Activated CD4-positive, alpha-beta memory T cell treated with anti-CD3 and anti-CD28 coated beads, Interleukin-2, amount 10 ng/mL, durations not matched to agents 7 days and 5 days (primary cell): ENCODE measurements at places on chromosomes 16 and 17. TPM values are rescaled to one million over a fixed set of nuclear protein-coding genes. Genes with fewer than 3 reads are reported as not detected.

DNA sequence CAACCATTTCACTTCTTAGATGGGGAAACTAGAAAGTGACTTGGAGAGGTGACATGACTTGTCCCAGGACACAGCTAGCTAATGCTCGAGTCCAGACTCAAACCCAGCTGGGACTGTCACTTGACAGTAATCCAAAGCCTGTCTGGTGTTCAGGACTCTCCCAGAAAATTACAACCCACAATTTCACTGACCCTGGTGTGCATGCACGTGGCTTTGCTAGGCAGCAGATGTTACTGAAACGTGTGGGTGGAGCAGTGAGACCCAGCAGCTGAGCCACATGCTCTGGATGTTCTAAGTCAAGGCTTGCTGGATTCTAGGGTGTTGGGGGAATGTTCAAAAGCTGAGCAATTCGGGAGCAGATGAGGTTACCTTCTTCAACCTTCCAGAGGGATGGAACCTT, 364.6 kb downstream of the GRIN2A start:
- no peaks in the 10 kb centered on the region for H3K36me3 ChIP-seq
- DNase-seq = no peak
- H3K4me1 ChIP-seq = no peaks in the 10 kb centered on the region
- no peak overlapping the region for H3K27ac ChIP-seq
- H3K4me3 ChIP-seq = no peak overlapping the region

GRCh38 chr17:42460371-42460770, 1.7 kb downstream of the ATP6V0A1 start:
- DNase-seq = no peak
- no peak overlapping the region for H3K27ac ChIP-seq
- peaks cover 2% of the 10 kb centered on the region for H3K36me3 ChIP-seq
- peaks cover 40% of the 10 kb centered on the region for H3K27me3 ChIP-seq
- peaks cover 44% of the 10 kb centered on the region for H3K4me1 ChIP-seq

GRCh38 chr17:78435330-78436005, 57.0 kb downstream of the PGS1 start:
- no peak overlapping the region for H3K4me3 ChIP-seq
- no peak for DNase-seq
- no peaks in the 10 kb centered on the region for H3K36me3 ChIP-seq
- H3K4me1 ChIP-seq = no peaks in the 10 kb centered on the region

GRCh38 chr17:16937431-16937830, 34.5 kb downstream of the TNFRSF13B start:
- peaks cover 4% of the 10 kb centered on the region for H3K27me3 ChIP-seq
- no peak overlapping the region for H3K27ac ChIP-seq
- no peak overlapping the region for H3K4me3 ChIP-seq
- no peaks in the 10 kb centered on the region for H3K36me3 ChIP-seq
- no peaks in the 10 kb centered on the region for H3K4me1 ChIP-seq

DNA sequence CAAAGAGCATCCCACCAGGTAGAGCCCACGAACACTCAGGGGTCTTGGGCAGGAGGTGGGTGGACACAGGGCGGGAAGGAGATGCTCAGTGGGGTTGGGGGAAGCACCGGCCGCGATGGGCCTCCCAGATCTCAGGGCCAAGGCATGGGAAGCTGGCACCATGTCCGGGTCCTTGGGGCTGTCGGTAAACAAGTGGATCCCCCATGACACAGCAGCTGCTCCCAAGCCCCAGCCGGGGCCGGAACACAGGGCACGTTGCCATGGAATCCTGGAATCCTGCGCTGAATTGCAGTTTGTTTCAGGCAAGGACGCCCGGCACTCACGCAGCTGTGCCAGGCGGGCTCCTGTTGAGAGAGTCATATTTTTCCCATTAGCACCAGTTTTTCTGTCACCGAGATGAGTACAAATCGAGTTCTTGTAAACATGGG, 23.0 kb upstream of the CHMP6 start:
- DNase-seq = no peak
- no peak overlapping the region for H3K27ac ChIP-seq
- no peak overlapping the region for H3K4me3 ChIP-seq
- H3K36me3 ChIP-seq = peaks cover 12% of the 10 kb centered on the region
- peaks cover 7% of the 10 kb centered on the region for H3K4me1 ChIP-seq
- no peaks in the 10 kb centered on the region for H3K27me3 ChIP-seq

CACNA1H gene
- total RNA-seq = 0.58 TPM

CD300LB gene
- total RNA-seq = not detected

PTGES3L gene
- 0.65 TPM for total RNA-seq

CDH3 gene
- 0.15 TPM for total RNA-seq
